T follicular helper cell (primary cell): ENCODE measurements at places on chromosomes 5 and 9.
A peak's percentile ranks its signal among the peaks of the same experiment; 100 is the strongest.

DNA sequence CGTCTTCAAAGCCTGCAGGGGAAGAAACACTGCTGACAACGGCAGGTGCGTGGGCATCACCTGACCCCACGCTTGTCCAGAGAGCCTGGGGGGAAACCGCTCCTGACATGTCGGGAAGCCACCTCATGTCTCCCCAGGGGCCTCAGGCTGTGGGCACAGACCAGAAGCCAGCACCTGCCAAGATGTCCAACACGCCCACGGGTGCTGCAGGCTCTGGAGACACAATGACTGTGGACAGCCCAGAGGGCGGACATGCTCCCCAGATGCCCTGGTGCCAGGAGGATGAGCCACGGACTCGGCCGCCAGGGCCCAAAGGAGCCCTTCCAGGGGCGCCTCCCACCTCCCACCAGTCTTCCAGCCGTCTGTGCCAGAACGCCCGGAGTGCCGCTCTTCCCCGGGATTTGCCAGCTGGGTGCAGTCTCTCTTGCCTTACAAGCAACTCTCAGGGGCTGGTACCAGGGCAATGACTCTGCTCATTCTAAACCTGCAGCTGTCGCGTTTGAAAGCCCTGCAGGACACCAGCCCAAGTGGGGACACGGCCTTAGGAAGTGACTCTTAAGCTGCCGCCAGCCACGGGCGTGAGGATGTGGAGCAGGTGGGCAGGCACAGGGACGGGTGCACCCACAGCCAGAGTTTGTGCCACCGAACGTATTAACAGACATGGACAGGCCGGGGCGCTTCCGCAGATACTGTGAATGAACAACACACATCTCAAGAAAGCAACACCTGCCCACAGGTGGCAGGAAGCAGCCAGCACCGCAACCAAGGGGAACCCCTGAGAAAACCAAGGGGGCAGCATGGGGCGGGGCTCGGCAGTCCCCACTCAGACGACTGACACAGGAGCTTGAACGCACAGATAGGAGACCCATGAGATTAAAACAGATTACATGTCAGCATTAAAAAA is 6.8 kb upstream of the LHX3 start:
- DNase-seq: no peak

DNA sequence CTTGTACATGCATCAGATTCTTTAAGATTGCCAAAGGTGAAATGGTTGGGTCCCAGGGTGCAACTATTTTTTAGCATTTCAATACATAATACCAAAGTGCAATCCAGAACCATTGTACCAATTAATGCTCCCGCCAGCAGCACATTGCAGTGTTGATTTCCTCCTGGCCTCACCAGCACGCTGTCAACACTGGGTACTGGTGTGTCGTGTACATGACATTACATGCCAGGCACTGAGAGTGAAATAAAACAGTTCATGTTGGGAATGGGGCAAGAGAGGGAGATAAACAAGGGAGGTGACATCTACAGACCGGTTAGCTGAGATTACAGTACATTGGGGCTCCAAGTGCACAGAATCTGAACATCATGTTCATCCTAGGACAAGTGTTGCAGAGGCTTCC is 37.8 kb downstream of the HMGCS1 start:
- no peak for DNase-seq

DNA sequence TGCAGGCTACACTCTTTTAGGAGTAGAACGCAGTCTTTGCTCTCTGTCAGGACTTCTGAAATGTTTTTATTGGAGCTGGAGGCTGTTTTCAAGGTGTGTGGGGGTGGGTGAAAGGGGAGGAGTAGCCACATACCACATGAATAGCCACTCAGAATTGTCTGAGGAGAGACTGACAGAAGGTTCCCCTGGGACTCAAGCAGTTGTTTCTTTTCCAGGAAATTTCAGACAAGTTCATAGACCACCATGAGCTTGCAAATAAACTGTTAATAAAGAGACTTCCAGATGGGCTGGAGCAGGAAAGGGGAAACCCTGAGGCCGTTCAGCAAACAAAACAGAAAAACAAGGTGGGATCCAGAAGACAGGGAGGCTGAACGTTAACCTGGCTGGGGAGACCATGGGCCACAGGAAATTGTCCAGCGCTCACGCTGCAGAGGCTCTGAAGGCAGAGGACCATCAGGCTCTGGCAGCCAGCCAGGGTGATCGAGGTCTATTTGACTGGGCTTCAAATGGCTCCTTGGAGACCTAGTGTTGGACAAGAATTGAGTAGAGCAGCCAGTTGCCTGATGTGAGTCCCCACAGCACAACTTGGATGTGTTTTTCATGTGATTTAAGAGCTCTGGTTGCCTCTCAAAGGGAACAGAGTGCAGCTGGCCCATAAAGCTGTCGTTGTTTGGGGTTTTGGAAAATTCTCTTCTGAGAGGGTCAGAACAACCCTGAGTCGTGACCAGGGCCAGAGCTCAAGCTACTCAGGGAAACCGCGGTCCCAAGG is 159.2 kb upstream of the RAI14 start:
- DNase-seq: no peak

- DNase-seq: no peak
Measured at GRCh38 chr5:88298425-88298824, 29.8 kb upstream of the TMEM161B start.

DNA sequence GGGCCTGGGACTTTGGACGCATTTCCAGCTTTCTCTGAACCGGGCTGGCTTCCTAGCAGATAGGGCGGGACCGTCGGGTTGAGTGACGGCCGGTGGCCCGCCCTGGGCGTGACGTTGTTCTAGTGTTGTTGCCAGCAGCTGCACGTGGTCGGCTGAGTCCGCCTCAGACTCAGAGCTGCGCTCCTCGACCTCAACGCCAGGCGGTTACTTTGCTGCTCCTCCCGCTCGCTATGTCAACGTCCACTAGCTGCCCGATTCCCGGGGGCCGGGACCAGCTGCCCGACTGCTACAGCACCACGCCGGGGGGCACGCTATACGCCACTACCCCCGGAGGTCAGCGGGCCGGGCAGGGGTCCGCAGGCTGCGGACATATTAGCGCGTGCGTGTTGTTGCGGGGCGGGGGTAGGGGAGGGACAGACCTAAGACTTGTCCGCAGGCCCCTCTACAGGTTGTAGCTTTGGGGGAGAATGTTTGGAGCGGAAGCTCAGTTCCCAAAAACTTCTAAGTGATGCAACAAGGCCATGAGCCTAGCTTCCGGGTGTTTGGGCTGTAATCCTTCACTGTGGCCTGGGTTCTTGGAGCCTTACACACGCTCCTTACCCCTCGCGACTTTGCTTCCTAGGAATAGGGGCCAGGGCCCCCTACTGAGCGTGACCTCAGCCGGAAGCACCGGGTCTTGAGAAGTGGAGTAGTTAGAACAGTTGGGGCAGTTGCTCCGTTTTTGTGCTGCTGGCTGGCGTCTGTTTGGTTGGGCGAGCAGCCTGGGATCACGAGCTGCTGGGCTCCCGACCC is at the start of gene EIF4EBP3:
TSS of gene EIF4EBP3 (plus strand) at position 155 of the 792 bp plus-strand sequence. CDS start at position 231, 76 bp downstream.
- DNase-seq: peak; percentile 84

DNA sequence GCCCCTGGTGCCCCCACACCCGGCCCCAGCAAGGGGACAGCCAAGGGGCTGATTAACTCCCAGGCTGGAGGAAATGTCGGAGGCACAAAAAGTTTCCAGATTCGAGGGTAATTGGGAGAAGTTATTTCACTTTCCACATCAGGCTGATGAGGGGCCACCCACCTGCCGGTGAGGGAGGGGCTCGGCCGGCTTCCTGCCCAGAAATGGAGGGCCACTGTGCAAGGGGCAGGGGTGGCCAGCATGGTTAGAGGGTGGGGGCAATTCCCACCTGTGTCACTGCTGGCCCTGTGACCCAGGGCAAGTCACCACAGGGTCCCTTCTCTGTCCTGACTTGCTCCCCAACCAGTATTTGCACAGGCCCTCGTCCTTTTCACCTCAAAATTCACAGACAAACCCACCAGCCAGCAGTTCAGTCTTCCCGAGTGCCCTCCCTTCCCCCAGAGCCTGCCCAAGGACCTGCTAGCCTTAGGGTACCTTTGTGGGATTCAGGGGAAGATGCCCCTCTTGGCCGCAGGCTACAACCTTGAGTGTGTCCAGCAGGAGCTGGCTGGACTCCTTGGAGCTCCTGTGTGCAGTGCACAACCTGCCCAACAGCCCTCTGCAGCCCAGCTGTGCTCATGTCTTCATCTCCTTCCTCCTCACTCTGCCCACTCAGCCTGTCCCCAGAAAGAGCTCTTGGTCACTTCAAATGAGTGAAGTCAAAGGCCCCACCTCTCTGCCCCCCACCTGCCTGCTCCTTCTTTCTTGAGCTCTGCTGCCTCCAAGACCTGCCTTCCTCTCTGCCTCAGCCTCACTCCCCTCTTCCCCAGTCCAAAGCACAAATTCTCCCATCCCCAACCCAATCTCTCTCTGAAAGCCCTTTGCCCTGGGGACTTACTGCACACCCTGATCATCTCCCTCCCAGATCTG is 130.5 kb downstream of the BARX1 start:
- DNase-seq: no peak

- DNase-seq: no peak
Measured at GRCh38 chr9:83231039-83231438, 168.1 kb upstream of the RASEF start.

DNA sequence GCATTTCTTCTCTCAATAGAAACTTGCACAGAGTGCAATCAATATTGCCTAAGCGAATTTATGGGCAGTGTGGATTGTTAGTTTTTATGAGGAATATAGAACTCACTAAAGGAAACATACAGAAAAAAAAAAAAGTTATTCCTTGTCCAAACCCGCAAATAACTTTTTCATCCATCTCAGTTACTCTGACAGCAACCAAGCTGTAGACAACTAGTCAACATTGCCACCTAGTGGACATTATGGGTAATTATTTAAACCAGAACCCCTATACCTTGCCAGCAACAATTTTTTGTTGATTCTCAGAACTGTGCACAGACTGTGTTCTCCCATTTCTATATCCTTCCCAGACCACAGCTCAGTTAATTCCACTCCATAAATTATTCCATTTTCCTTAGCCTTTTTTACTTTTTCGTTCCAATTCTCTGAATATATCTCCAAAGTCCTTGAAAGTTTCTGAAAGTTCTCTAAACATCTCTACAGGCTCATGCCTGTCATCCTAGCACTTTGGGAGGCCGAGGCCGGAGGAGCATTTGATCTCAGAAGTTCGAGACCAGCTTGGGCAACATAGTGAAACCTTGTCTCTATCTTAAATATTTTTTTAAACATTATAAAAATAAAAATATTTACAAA is 2.6 kb upstream of the AFAP1L1 start:
- DNase-seq: no peak

- no peak for DNase-seq
Measured at GRCh38 chr5:67669916-67670315, 473.3 kb upstream of the CD180 start.

- no peak for DNase-seq
Measured at GRCh38 chr9:89319015-89319905, 960 bp downstream of the SECISBP2 start.

DNA sequence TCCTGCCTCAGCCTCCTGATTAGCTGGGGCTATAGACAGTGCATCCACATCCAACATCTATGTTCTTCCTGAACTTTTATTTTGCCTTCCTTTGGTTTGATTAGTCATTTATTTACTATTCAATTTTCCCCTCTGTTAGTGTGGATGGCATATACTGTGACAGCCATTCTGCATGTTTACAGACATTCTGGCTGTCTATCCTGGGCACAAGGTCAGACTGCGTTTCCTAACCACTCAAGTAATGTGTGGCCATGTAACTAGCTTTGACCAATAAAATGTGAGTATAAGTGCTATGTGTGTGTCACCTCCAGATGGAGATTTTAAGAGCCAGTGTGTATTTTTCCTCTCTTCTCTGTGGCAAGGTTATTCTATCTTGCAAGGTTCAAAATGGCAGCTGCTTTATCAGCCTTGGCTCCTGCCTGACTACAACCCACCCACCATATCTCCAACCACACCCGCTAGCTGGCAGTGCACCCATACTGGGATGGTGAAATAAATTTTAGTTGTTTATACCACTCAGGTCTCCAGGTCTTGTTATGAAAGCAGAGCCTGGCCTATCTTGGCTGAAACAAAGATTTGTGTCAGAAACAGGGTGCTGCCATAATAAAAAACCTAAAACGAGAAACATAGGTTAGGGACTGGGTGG is 32.2 kb downstream of the PDE6A start:
- no peak for DNase-seq

DNA sequence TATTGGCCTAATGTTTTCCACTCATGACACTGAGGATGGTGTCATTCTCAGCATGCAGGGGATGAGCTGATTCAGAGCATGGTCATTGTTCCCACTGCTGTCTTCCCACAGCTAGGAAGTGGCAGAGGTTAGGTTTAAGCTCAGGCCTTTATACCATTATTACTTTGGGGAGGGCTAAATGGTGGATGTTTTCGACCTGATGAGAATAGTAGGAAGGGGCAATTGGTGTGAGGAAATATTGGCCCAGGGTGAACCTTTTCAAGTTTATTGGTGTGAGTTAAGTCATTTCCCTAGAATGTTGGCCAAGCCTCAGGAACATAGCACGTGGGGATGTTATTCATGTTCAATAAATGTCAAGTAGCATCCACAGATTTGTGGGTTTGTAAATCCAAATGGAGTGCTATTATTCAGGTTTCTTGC is 59.6 kb downstream of the ARHGAP26 start:
- DNase-seq: no peak

DNA sequence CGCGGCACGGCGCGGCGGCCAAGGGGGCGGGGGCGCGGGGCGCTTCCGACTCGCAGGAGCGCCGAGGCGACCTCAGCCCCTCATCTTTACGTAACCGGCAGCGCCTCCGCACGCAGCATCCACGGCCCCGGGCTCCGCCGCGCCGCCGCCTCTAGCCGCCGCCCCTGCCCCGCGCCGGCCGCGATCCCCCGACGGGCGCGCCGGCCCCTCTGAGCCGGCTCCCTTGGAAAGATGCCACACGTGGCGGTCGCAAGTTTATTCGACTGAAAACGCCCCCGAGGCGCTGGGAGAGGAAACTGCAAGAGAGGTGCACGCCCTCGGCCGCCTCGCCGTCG is 1.0 kb downstream of the KLF9 start:
- peak; percentile 54 for DNase-seq

GRCh38 chr9:126838895-126839294 is 21.5 kb upstream of the ZBTB34 start:
- no peak for DNase-seq

DNA sequence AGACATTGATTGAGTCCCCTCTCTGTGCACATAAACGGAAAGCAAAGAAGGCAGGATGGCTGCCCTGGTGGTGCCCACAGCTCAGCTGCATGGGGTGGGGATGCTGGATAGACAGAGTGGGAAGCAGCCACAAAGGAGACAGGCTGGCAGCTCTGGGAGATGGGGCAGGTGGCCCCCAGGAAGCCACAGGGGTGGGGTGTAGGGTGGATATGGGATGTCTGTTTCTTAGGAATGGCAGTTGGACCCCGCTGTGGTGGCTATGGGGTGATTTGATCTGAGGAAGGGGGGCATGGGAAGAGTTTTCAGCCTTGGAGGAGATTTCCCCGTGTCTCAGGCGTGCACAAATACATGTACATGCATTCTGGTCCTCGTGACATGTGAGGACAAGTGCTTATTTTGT is 50.2 kb upstream of the VDAC1 start:
- no peak for DNase-seq

DNA sequence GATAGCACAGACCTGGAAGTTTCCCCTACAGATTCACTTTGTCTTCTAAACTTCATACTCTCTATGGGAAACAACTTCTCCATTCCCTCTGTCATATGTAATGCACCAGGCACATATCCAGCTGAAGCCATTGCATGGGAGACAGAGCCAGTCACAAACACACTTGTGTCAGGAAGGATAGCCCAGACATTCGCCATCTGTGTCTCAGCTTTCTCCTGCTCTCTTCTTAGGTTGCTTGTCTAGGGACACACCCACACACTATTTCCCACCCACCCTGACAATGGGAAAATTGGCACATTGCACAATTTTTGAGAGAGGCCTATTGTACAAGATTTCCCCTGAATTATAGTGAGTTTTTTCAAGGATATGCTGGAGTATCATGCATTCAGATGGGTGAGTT is 158.4 kb upstream of the MPDZ start:
- DNase-seq: no peak

- DNase-seq: no peak
Measured at GRCh38 chr5:76710991-76711390, 4.9 kb upstream of the F2R start.
